Neural progenitor cell (in vitro differentiated cells): ENCODE measurements at places on chromosomes 16 and 17.

DNA sequence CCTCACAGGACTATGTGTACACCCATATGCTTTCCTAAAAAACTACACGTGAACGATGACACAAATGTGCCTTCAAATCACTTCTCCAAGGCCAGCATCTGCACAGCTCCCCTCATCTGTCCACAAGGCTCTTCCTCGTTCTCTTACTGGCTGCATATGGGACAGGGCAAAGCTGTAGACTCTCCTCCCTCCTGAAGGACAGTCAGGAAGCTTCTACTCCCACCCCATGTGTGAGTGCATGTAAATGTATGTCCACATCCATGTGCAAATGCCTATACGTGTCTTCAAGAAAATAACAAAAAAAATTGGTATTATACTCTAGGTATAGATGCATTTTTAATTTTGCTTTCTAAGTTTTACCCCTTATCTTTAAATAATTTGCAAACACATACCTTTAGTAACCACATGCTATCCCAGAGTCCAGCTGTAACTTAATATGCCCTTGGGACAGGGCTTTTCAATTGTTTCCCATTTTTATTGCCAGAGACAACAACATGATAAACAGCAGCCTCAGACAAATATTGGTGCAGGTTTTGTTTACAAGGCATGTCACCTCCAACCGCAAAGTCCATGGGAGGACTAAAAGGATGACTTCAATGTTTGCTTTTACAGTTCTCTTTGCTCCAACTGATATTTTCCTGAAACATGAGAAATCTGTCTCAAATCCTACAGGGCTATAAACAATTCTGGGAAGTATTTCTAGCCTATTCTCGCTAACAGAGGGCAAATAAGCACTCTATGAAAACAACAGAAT is 31.6 kb upstream of the FAAP100 start:
- H3K36me3 ChIP-seq = no peaks in the 10 kb centered on the region
- no peak for DNase-seq
- H3K27me3 ChIP-seq = no peaks in the 10 kb centered on the region
- H3K27ac ChIP-seq = no peak overlapping the region
- no peaks in the 10 kb centered on the region for H3K4me1 ChIP-seq

- H3K27ac ChIP-seq = no peak overlapping the region
- no peaks in the 10 kb centered on the region for H3K4me1 ChIP-seq
- no peaks in the 10 kb centered on the region for H3K27me3 ChIP-seq
Observed at GRCh38 chr17:8277317-8277716, 11.2 kb upstream of the RANGRF start.

GRCh38 chr16:59909262-59909661 is 1175.1 kb upstream of the GOT2 start:
- H3K4me1 ChIP-seq = peaks cover 14% of the 10 kb centered on the region
- H3K4me3 ChIP-seq = no peak overlapping the region
- no peak for DNase-seq
- H3K27ac ChIP-seq = no peak overlapping the region
- H3K36me3 ChIP-seq = no peaks in the 10 kb centered on the region

DNA sequence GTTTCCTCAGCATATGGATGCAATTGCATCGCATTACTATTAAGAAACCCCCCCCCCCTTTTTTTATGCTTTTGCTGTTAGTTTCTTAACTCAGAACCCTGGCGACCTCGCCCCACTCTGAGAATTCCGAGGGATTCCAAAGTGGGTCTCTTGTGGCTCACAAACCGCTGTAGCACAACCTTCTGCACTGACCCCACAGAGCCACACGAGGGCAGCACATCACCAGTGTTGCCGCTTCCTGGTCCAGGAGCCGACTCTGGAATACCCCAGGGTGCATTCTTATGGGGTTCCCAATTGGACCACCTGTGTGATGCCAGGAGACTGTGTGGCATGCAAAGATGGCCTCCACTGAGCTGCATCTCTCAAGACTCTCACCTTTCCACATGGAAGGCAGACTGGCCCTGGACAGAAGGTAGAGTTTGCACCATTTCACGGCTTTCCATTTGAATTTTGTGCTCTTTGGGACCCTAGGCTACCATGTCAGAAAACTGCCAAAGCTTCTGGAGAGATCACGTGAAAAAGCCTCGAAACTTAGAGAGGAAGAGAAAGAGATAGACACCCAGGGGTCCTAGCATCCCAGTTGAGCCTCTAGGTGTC is 432.7 kb upstream of the ASIC2 start:
- H3K36me3 ChIP-seq = no peaks in the 10 kb centered on the region
- no peak overlapping the region for H3K27ac ChIP-seq
- peak; percentile 74 for DNase-seq
- no peak overlapping the region for H3K4me3 ChIP-seq

DNA sequence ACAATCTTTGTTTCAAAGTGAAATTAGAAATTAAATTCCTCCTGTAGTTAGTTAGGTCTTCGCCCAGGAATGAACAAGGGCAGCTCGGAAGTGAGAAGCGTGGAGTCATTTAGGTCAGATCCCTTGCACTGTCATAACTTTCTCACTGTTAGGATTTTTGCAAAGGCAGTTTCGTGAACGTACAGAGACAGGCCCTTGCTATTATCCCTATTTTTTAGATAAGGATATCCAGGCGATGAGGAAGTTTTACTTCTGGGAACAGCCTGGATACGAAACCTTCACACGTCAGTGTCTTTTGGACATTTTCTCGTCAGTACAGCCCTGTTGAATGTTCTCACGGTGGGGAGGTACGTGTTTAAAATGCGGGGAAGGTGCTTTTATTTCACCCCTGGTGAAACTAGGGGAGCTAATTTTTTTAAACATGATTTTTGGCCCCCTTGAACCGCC is 318 bp upstream of the RBL2 start:
- H3K27ac ChIP-seq = no peak overlapping the region
- peaks cover 8% of the 10 kb centered on the region for H3K4me1 ChIP-seq
- H3K4me3 ChIP-seq = peak overlapping the region; percentile 85
- H3K36me3 ChIP-seq = no peaks in the 10 kb centered on the region
- H3K27me3 ChIP-seq = no peaks in the 10 kb centered on the region

GRCh38 chr16:30395992-30396585 is 869 bp downstream of the ZNF48 start:
- no peak for DNase-seq
- H3K27ac ChIP-seq = peak overlapping the region; percentile 99
- peaks cover 40% of the 10 kb centered on the region for H3K4me1 ChIP-seq
- peak overlapping the region; percentile 100 for H3K4me3 ChIP-seq
- no peaks in the 10 kb centered on the region for H3K27me3 ChIP-seq
- no peaks in the 10 kb centered on the region for H3K36me3 ChIP-seq

DNA sequence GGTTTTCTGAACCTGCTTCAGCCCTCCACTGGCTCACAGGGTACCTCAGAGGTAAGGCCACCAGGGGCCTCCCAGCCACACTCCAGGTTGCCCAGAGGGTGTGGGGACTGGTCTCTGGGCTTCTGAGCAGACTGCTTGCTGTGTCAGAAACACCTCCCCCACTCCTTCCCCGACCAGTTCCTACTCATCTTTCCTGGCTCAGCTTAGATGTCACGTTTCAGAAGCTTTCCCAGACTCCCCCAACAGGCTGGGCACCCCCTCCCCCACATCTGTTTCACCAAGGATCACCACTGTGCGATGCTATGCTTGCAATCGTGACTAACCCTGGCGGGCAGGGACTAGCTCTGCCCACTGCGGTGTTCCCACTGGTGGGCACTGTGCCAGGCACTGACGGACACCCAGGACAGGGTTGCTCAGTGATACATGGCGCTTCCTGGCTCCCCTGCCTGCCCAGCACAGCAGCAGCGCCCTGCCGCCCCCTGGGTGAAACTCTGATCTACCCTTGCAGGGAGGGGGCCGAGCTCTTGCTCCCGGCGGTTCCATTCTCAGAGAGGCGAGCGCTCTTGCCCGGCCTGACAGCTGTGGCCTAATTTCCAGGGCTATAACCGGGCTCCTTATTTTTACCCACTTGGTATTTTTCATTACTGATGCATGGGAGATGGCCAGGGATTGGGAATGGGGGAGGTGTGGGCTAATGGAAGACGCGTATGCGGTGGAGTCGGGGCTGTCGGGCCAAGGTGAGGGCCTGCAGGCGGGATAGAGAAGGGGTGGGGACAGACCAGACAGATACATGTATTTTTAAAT is 29.4 kb upstream of the MTSS2 start:
- no peak overlapping the region for H3K27ac ChIP-seq
- H3K4me1 ChIP-seq = peaks cover 18% of the 10 kb centered on the region
- no peaks in the 10 kb centered on the region for H3K36me3 ChIP-seq
- no peak for DNase-seq

DNA sequence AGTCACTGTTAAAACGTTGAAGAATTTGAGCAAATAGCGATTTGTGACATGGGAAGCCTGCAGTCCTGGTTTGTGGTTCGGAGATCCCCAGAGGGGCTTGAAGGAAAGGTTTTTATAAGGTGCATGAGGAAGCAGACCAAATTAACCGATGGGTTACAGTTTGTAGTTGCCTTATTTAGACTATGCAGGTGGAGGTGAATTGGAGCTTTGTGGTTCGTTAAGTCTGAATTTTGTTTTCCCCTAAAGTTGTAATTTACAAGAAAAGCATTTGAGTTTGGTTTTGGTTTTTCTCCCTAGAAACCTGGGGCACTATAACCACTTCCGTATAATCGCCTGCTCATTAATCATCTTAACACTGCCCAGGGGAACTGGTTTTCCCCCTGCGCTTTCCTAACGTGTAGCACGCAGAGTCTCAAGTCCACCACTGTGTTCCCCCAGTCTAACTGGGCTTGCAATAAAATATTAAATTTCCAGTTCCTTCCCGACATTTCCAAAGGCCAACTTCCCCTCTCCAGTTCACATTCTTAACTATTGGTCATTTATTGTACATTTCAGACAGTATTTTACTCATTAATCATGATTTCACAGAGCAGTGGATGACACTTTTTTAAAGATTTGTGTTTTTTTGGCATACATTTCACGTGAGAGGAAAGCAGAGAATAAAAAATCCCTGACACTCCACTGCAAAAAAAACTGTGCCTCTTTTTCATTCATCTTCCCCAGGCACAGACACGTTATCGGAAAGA is 932 bp downstream of the ZNF267 start:
- peaks cover 8% of the 10 kb centered on the region for H3K27me3 ChIP-seq
- H3K4me3 ChIP-seq = peak overlapping the region; percentile 79
- H3K27ac ChIP-seq = peak overlapping the region; percentile 95
- H3K36me3 ChIP-seq = no peaks in the 10 kb centered on the region
- peak; percentile 9 for DNase-seq
- H3K4me1 ChIP-seq = peaks cover 22% of the 10 kb centered on the region

DNA sequence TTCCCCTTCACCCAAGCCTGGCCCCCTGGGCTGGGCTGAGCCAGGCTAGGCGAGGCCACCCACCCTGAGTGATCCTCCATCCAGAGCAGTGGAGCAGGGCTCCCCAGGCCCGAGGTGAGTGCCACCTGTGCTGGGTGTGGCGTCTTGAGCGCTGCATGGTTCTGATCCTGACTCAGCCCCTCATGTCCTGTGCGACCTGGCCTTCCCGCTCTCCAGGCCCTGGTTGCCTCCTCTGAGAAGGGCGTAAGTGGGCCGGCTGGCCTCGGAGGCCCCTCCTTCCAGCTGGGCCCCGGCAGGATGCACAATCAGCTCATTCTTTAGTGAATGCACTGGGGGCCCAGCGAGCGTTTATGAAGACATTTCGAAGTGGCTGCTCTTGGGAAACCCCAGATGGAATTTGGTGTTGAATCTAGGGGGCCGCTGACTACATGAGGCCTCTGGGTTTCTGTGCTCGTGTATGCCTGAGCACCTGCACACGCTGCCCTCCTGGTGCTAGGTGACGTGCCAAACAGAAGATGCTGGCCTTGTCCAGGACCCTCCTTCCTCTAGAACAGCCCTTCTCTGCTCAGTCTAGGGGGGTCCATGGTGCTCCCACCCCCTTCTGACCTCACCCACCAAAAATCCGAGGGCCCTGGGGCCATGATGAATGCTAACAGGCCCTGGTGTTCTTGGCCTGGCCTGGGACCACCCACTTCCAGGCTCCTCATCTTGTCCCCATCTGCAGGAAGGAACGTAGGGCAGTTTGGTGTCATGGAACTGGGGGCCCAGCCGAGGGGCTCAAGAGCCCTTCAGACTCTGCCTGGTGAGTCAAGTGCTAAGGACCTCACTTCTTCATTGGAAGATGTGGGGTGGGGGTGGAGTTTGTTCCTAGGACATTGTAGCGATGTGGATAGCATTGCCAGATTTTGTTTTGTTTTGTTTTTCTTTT is 3.6 kb upstream of the TMEM92 start:
- peaks cover 30% of the 10 kb centered on the region for H3K4me1 ChIP-seq
- H3K4me3 ChIP-seq = no peak overlapping the region
- H3K27ac ChIP-seq = no peak overlapping the region

GRCh38 chr17:56152874-56153602 is at the start of gene ANKFN1:
Gene ANKFN1, plus strand, starts transcription at chr17:56153475. Its CDS starts 59,193 bp downstream, at chr17:56212668.
- peaks cover 13% of the 10 kb centered on the region for H3K4me1 ChIP-seq
- DNase-seq = peak; percentile 36
- no peak within 1 kb of the TSS for H3K4me3 ChIP-seq

GRCh38 chr16:74651841-74652240 is 14.8 kb downstream of the RFWD3 start:
- H3K27ac ChIP-seq = no peak overlapping the region
- peaks cover 17% of the 10 kb centered on the region for H3K36me3 ChIP-seq
- no peaks in the 10 kb centered on the region for H3K27me3 ChIP-seq
- no peak overlapping the region for H3K4me3 ChIP-seq
- H3K4me1 ChIP-seq = peaks cover 9% of the 10 kb centered on the region
- no peak for DNase-seq

DNA sequence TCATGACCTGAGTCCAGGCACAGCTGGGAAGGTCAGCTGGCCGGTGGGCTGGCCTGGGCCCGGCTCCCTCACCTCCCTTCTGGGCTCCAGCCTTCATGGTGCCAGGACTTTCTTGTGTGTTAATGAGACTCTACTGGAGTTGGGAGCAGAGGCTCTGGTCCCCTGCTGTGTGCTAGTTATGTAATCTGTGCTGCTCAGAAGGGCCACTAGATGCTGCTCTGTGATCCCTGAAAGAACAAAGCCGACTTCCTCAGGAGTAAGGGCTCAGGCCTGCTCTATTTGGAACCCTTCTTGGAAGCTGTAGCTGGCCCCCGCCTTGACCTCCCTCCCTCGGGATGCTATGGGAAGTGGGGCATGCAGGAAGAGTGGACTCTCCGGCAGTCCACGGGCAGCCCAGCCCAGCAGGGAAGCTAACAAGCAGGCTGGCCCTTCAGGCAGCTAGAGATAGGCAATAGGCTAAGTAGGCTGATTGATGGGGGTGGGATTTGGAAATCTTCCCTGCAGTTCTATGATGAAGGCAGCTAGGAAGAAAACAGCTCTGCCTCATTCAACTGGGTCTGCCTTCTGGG is 3.3 kb upstream of the CDK5R1 start:
- H3K27me3 ChIP-seq = no peaks in the 10 kb centered on the region
- H3K4me3 ChIP-seq = no peak overlapping the region
- H3K36me3 ChIP-seq = no peaks in the 10 kb centered on the region
- H3K4me1 ChIP-seq = peaks cover 35% of the 10 kb centered on the region
- peak; percentile 91 for DNase-seq
